RKO (cell line): ENCODE measurements at places on chromosomes 13 and 19.
A peak's percentile ranks its signal among the peaks of the same experiment; 100 is the strongest.

DNA sequence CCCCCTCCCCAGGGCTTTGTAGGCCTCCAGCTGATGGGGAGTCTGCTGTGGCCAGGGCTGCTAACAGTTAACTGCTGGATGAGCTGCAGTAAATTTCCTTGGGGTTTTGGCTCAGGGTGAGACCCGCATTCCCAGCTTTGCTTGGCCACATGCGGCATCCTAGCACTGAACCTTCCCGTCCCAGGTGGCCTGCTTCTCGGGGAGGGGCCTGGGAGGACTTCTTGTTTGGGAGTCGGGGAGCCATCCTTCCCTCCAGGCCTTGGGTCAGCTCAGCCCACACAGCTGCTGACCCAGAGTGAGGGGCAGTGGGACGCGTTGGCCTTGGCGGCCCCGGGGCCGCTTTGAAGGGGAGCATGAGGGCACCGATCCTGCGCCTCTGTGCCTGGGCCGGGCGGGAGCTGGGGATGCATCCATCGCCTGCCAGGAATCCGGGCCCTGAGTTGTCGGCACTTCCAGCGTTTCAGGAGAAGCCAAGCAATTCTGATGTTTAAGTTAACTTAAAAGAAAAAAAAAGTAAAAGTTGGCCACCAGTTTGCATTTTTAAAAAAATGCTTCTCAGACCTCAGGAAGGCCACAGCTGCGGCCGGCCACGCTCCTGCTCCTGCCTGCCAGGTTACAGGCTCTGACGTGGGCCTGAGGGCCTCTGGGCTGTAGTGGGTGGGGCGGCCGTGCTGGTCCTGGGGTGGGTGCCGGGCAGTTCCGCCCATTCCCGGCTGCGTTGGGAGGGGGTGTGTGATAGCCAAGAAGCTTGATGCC, 27.7 kb downstream of the CRTC1 start:
- DNase-seq, result no peak

GRCh38 chr19:8487137-8487851, 15.1 kb downstream of the PRAM1 start:
- DNase-seq, result no peak

DNA sequence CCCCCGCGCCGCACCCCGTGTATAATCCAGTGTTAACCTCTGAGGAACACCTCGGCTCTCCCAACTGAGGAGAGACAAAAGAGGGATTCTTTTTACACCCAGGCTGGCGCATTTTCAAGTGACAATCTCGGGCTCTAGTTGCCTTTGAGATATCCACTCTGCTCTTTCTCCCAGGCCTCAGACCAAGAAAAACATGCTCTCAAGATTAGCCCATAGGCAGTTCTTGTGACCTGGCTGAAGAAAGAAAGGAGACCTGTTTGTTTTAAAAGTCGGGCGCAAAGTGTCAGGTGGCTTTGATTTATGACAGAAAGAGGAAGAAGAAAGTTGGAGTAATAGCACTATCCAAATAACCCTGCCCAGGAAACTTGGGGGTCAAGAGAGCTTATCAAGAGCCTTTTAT, 27.3 kb downstream of the SHISA2 start:
- DNase-seq, result no peak

DNA sequence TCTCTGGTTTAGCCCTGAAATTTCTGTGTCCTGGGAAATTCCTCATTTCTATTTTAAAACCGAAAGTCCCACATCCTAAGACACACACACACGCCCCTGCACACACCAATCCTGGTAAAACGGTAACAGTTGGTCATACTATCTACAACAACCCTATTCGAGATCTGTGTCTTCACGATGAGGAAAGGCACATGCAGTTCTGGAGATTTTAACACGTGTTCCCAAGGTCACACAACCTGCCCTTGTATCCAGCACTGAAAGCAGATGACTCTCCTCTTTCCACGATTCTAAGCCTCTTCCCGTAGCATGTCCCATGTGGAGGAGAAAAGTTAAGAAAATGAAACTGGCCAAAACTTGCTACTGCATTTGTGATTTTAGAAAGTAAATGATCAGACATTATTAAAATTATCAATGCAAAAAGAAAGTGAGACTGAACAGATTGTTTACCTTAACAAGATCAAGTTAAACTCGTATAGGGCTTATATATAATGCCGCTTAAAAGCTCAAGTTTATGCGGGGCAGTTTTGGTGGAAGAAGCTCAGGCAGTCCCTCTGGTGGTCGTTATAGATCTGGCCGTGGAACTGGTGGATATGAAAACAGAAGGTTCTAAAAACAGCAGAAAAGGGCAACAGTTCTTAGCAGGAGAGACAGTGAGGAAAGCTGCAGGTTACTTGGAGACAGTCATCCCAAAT, 32.7 kb downstream of the VSTM1 start:
- DNase-seq, result peak; percentile 63

GRCh38 chr13:93963266-93964145, 516.0 kb downstream of the DCT start:
- no peak for DNase-seq

DNA sequence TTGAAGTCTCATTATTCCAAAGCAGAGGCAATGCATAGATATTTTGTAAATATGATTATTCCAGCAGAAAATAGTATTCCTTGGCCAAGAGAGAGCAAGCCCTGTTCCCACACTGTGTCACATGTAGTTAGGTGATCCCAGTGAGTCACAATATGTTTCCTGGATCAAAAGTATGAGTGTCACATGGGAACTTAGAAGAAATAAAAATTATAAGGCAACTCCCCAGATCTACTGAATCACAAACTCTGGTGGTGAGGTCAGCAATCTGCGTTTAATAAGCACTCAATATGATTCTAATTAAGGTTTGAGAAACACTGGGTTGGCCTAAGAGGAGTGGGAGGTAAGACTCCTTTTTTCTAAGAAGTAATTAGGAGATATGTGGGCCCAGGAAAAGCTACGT, 1504.5 kb upstream of the PCDH20 start:
- DNase-seq, result no peak

- DNase-seq, result no peak
Observed at GRCh38 chr13:113063091-113063491, 42.5 kb upstream of the F7 start.

GRCh38 chr13:103451656-103452055, 385.4 kb upstream of the SLC10A2 start:
- DNase-seq, result no peak

GRCh38 chr19:40737102-40737644, 13.1 kb downstream of the ACTMAP start:
- no peak for DNase-seq
